ENCODE measurements at places on chromosomes 7 and 10.

GRCh38 chr10:10830293-10830986 is 187.2 kb upstream of the CELF2 start:
- no peak for DNase-seq

- no peak for DNase-seq
These were observed 7.1 kb upstream of the CCL24 start for GRCh38 chr7:75820688-75821087.

DNA sequence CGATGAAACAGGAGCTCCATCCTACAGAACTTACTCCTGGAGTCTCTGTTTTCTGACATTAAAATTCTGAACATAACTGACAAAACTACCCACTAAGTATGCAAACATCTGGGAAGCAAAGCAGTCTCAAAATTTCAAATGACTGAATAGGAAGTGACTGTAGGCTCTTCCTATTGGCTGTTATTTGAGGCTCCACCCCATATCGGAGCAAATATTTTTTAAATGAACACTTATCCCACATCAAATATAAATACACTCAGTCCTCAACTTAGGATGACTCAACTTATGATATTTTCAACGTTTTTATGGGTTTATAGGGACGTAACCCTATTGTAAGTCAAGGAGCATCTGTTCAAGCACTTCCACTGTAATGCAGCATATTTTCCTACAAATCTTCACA is 8.8 kb downstream of the HSPA12A start:
- DNase-seq, result no peak

DNA sequence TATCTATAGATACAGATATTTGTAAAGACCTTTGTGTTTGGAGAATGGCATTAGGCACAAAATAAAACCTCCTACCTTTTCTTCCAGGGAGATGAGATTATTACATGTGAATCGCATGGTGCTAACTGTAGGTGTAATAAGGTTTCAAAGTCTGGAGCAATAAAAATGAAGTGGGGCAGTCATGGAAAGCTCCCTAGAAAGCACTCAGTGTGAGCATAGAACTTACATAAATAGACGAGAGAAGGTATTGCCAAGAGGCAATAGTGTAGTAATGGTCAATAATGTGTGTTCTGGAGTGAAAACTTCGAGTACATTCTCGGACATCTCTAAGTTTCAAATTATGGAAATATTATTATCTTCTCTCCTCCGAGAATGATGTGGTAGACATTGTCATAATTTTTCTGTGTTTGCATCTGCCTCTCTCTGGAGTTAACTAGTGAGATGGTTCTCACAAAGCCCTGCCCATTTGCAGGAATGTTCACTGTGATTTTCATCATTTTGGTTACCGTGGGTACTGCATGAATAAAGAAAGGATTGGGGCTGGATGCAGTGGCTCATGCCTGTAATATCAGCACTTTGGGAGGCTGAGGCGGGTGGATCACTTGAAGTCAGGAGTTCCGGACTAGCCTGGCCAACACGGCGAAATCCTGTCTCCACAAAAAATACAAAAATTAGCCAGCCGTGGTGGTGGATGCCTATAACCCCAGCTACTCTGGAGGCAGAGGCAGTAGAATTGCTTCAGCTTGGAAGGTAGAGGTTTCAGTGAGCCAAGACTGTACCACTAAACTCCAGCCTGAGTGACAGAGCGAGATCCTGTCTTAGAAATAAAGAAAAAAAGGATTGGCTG is 10.6 kb downstream of the VIM start:
- no peak for DNase-seq

DNA sequence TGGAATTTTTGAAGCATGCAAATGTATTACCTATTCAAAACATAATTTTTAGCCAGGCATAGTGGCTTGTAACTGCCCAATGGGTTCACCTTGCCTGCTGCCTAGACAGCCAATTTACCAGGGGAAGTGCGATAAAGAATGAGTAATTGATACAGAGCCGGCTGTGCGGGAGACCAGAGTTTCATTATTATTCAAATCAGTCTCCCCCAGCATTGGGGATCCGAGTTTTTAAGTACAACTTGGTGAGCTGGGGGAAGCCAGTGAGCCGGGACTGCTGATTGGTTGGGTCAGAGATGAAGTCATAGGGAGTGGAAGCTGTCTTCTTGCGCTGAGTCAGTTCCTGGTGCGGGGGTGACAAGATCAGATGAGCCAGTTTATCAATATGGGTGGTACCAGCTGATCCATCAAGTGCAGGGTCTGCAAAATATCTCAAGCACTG is 29.1 kb upstream of the NRBF2 start:
- no peak for DNase-seq
